NK-92 treated with Interleukin-12 subunit alpha and Interleukin-12 subunit beta, amount 100 ng/mL, for 24 hours (cell line): ENCODE measurements at places on chromosomes 2 and 18.

DNA sequence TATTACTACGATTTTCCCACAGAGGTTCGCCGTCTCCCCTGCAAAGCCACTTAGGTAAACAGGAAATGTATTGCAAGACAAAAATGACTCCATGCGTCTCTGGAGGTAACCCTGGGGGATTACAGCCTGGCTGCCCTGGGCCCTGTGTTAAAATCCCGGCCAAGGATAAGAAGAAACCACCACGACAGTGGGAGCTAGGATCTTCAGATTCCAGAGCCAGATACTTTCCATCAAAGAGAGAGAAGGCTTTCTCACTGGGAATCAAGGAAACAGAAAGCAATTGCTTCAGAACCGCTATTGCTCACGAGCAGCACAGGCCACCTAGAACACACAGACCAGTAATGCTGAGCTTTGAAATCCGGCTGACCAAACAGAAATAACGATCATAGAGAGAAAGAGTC lies 97.9 kb upstream of the ZNF516 start:
- DNase-seq, result no peak

- DNase-seq, result no peak
Observed at GRCh38 chr18:35466815-35467623, 30.7 kb downstream of the INO80C start.

GRCh38 chr2:127347734-127348392 lies 39.9 kb downstream of the MAP3K2 start:
- no peak for DNase-seq

DNA sequence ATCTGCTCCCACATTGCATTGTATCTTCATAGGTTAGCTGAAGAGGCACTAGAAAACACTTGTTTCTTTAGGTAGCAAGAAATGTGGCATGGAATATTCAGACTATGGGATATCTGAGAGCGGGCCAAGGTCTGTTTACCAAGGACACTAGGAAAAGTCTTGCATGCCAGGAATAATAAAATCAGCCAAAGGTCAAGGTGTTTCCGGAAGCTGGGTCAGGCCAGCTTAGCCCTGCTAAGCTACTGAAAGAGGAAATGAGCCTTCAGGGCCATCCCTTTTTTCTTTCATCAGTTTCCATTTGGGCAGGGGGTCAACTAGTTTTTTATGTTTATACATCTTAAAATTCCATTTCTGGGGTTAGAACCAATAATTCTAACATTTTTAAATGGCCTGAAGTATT lies 101.1 kb downstream of the DPP4 start:
- DNase-seq, result no peak

GRCh38 chr18:11046140-11046539 lies 103.2 kb downstream of the PIEZO2 start:
- no peak for DNase-seq

DNA sequence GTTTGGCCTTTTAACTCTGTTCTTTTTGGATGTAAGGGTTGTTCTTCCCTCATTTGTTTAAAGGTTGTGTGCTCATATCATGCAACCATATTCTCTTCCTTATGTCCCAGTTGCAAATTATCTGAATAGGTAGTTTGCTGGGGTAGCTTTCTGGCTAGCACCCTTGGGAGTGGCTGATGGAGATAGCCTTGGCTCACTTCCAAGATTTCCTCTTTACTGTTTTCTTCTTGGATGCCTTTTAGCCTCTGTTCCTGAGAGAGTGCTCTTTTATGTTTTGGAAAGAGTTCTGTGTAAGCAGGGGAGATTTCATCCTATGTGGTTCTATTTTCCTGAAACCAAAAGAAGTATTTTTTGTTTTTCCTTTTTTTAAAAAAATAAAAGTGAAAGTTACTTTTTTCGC lies 25.4 kb downstream of the USP14 start:
- no peak for DNase-seq

DNA sequence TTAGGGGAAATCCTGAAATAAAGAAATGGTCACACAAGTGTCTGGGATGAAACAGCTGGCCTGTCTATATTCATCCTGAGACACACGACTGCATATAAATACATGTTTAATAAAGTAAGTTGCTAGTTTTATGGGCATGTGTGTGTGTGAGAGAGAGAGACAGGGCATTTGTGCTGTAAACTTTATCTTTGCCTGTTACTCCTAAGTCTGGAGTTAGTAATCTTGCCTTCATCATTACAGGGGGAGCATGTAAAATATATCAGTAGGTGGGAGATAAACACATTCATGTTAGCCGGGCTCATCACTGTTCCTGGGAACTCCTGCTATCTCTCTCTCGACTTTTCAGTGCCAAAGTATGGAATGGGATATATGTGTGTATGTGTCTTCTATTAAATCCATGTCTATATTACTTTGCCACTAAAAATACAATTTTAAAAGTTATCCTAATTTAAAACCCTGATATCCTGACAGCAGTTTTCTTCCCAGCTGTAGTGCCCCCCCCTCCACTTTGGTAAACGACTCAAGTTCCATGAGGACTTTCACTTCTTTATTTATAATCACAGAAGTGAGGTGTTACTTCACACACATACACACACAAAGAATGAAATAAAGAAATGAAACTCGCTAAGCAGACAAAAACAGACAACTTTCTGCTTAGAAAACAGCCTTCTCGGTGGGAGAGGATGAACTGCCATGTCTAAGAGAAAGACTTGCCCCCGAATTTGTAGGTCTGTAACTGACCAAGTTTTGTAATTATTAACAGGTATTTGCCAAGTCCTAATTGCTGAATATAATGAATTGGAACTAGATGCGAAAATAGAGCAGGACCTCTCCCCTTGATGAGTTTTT lies 947 bp downstream of the ZEB2 start:
- DNase-seq, result no peak

DNA sequence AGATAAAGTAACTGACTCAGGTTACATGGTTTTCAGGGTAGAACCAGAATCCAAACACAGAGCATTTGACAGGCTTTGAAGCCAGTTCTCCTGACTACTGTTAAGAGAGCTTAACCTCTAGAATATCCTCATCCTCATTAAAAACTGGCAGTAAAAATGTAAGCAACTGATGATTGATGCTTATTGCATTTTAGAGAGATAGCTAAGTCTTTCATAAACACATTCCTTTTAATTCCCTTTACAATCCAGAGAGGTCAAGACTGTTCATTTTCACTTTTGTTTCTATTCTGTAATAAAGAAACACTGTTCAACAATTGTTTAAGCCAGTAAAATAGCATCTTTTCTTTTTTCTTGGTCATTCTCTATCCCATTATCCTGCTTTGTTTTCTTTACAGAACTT lies 53.9 kb upstream of the RAB27B start:
- no peak for DNase-seq

DNA sequence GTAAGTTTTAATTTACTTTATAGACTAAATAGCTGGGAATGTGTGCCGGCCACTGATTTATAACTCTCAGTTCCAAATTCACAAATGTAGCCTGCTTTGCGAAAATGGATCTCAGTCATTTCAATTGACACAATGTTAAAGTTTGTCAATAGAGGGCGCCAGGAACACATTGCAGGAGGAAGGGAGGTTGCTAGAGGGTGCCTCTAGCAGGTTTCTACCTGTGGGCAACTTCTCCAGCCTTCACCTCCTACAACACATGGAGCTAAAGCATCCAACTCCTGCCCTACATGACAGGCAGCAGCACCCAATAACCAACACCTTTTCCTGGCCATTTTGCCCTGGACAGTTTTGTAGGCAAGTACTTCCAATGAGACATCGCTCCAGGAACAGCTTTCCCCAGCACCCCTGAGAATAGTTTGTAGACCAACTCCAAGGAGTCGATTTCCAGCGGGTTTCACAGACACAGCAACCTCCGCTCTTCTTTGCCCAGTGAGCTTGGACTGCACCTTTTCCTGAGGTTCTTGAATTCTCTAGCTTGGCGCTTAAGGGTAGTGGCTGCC lies 784.8 kb upstream of the CDH2 start:
- DNase-seq, result no peak

- DNase-seq, result no peak
Observed at GRCh38 chr2:229088517-229088913, 182.6 kb downstream of the PID1 start.

- DNase-seq, result no peak
Observed at GRCh38 chr2:46164529-46165301, 132.5 kb upstream of the EPAS1 start.

- DNase-seq, result no peak
Observed at GRCh38 chr2:147076634-147077033, 768.2 kb upstream of the ACVR2A start.

GRCh38 chr2:106581328-106581727 lies 94.2 kb downstream of the CD8B2 start:
- DNase-seq, result no peak

- DNase-seq, result no peak
Observed at GRCh38 chr2:9838391-9838790, 4.9 kb upstream of the TAF1B start.

DNA sequence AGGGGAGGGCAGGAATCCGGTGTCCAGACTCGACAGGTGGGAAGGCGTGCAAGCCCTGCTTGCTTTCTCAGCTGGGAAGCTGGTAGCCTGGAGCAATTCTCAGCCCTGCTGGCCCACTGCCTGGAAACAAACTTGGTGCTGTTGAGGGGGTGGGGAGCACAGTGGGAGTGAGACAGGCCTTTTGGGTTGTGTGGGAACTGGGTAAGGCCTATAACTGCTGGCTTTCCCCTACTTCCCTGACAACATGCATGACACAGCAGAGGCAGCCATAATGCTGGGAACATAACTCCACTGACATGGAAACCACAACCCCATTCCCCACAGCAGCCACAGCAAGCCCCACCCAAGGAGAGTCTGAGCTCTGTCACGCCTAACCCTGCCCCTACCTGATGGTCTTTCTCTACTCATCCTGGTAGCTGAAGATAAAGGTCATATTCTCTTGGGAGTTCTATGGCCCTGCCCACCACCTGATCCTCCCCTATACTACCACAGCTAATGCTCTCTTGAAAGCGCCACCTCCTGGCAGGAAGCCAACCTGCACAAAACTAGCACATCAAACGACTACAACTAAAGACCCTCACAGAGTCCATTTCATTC lies 122.9 kb upstream of the ACVR1C start:
- no peak for DNase-seq

DNA sequence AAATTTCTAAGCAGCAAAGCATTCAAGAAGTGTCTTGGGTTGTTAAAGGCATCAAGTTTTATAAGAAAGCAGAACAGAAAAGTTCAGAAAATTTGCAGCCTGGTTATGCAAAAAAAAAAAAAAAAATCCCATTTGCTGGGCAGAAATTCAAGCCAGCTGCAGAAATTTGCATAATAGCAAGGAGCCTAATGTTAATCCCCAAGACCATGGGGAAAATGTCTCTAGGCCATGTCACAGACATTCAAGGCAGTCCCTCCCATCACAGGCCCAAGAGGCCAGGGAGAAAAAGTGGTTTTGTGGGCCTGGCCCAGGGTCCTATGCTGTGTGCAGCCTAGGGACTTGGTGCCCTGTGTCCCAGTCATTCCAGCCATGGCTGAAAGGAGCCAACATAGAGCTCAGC lies 269.0 kb upstream of the SLC39A10 start:
- DNase-seq, result no peak

DNA sequence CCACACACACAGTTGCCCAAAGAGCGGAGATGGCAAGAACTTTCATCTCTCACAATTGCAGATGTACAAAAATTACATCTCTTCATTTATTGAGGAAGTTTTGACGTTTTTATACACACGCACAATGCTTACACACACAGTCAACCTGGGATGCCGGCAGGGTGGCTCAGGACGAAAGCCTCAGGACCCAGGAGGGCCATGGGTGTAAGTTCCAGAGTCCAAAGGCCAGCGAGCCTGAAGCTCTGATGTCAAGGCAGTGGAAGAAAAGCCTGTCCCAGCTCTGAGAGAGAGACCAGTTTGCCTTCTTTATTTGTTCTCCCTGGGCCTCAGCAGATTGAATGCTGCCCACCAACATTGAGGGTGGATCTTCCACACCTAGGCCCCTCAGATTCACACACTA lies 10.1 kb downstream of the AMER3 start:
- DNase-seq, result no peak

GRCh38 chr2:228847684-228848083 lies 423.4 kb downstream of the PID1 start:
- no peak for DNase-seq

- no peak for DNase-seq
Observed at GRCh38 chr2:20592106-20593071, 58.5 kb downstream of the HS1BP3 start.

DNA sequence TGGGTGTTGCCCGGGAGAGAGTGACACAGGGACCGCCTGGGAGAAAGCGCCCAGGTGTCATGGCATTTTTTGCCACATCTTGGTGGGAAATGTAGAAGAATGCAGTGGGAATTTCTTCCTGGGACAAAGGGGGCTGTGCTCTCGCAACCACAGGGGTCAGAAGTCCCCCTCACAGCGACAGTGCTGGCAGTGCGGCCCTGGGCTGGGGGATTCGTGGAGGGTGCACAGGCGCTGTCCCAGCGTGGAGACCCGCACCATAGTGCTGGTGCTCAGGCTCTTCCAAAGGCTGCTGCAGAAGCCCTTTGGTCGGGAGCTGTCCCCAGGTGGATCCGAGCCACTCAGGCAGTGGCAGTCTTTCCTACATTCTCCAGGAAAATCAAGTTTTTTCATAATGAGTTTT lies 128.8 kb upstream of the SOX11 start:
- no peak for DNase-seq

DNA sequence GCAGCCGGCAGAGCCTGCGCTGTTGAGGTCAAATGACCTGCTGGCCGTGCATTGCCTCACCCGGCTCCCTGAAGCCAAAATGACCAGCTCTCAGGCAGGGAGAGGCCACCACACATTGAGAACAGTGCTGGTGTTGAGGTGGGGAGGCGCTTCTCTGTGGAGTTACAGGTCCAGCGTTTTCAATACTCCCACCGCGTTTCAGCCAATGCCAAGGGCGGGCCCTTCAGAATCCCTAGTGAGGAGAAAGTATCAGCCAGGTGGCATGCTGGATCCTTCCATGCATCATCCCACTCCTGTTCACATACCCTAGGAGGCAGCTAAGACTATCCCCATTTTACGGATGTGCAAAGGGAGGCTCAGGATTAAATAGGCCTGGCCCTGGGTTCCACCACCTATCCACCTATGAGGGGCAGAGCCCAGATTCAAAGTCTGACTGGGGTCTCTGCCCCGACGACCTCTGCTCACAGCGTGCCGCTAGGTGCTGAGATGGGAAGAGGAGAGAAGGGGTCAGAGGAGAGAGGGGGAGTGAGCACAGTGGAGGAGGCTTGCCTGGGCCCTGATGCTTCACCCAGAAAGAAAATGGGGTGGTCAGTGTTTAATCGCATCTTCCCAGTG lies 137.6 kb upstream of the ID2 start:
- DNase-seq, result peak; percentile 27

GRCh38 chr2:147524912-147525311 lies 319.9 kb upstream of the ACVR2A start:
- no peak for DNase-seq

GRCh38 chr2:83596592-83597282 lies 862.3 kb downstream of the SUCLG1 start:
- DNase-seq, result no peak

DNA sequence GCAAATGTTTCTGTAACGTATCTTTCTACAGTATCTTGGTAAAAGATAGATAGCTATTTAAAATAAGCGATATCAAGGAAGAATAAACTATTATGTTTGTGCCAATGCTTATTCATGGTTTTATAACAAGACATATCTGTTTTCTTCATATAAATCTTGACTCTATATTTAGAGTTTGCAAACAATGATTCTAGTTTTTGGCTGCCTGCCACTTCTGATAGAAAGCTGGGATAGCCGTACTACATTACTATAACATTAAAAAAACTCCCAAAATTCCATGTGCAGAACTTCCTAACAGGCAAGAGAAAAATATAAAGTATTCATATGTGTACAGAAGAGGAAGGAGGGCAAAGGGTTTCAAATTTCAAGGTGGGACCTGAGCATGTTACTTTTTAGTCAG lies 985.0 kb downstream of the BCL11A start:
- no peak for DNase-seq

GRCh38 chr2:188475945-188476344 lies 184.3 kb downstream of the GULP1 start:
- no peak for DNase-seq
